ENCODE measurements at places on chromosomes 11 and 22.

DNA sequence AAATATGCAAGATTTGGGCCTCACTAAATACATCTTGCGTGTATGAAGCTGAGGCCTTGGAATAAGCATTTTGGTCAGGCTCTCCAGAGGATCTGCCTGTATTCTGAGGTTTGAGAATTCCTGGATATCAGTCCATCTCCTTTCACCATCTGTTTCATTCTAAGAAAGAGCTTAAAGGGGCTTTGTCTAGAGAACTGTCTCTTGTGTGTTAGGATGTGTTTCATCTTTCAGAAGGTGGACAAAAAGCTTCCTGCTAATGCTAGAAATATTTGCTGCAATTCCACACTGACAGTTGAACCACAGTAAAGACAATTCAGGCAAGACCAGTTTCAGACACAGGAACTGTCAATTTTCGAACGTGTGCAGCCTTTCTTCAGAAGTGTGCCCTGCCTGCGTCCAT, 185.4 kb downstream of the DBX1 start:
- DNase-seq: no peak

DNA sequence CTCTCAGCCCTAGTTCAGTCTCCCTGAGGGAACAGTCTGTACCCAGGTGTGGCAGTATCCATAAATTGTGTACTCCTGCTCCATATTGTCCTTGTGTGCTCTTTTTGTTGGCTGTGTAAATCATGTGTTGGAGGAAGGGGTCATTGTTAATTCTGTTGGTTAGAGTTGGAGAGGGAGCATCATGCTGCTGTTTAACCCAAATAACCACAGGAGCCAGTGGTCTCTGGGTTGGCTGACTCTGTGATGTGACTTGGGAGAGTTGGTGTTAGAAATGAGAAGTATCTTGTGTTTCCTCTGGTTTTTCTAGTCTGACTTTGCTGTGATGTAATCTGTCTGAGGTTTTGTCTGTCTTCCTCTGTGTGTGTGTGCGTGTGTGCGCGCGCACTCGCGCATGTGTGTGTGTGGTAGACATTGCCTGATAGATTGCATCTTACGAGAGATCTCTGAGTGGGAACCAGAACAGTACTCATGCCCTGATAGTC, 30.5 kb downstream of the CTNND1 start:
- DNase-seq: peak; percentile 99

DNA sequence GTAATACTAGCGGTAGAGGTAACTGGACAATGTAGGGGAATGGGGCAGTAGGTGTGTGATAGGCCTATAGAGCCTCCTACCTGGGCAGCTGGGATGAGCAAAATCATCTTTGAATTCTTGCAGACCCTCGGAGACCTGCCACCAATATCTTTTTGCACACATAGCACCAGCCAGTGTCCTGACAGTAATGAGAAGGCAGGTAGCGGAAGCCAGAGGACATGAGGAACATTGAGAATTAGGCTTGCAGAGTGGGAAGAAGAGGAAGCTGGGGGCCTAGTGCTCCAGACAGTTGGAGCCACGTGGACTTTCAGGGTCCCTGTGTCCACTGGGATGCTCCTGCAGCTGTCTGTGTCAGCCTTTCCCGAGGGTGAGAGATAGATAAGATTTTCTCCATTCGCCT, 17.2 kb upstream of the SYT13 start:
- DNase-seq: no peak

- DNase-seq: no peak
These were observed 31.7 kb upstream of the MSANTD2 start for GRCh38 chr11:124831897-124832296.

DNA sequence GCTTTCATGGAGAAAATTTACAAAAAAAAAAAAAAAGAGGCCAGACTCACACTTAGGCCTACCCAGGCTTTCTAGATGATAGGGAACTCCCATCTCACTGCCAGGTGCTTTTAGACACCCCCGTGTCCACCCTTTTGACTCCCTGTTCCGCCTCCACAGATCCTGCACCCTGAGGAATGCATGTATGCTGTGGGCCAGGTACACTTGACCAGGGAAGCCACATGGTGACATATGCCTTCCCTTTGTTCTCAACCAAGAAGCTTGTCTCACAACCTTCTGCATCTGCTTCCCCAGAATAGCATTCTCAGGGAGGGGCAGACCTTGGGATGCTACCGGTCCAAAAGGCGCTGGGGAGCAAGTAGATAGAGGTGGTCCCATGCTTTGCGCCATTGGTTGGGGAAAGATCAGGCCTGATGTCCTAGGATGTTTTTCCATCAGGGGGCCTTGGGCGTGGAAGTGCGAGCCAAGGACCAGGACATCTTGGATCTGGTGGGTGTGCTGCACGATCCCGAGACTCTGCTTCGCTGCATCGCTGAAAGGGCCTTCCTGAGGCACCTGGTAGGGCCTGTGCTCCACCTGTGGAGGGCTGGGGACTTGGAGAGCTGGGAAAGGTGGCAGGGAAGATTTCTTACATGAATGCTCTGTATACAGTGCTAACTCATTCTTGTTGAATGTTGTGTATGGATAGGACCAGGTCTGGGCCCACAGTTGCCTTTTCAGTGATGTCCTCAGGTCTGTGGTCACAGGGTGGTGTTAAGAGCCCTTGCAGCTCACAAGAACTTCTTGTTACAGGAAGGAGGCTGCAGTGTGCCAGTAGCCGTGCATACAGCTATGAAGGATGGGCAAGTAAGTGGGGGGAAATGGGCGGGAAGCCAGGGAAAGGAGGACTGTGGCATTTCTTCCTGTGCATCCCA, 7.5 kb downstream of the HMBS start:
- no peak for DNase-seq

- DNase-seq: peak; percentile 28
These were observed 14.8 kb upstream of the PICK1 start for GRCh38 chr22:38042488-38042790.

GRCh38 chr11:86740628-86741483, 59.5 kb upstream of the PRSS23 start:
- DNase-seq: peak; percentile 83

GRCh38 chr11:56251954-56252353, at the start of gene OR5T3:
Gene OR5T3 (plus strand): TSS chr11:56252254. CDS start chr11:56252254, 0 bp downstream.
- no peak for DNase-seq

DNA sequence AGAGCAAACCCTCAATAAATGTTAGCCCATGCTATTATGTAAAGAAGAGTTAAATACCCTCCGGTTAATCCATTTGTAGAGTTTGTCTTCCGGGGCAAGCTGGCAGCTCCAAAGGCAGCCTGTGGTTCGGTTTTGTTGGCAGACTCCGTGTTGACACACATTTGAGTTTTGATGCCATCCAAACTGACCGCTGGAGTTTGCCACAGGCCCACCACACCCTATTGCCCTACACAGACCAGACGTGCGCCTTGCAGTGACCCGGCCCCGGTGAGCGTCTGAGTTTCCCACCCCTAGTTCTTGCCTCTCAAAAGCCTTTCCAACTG, 25.1 kb downstream of the ELFN2 start:
- no peak for DNase-seq

All from inflammatory macrophage (primary cell).